ENCODE measurements at places on chromosomes 6 and 20. TPM values are rescaled to one million over a fixed set of nuclear protein-coding genes. Genes with fewer than 3 reads are reported as not detected.

Gene SIRPA
- 8.5 TPM for polyA plus RNA-seq

Gene ZNF334
- polyA plus RNA-seq: 1.6 TPM

Gene TRIM40
- not detected for polyA plus RNA-seq

Gene RBPJL
- polyA plus RNA-seq: 10.4 TPM
